ENCODE measurements at places on chromosomes 1 and 21.
A peak's percentile ranks its signal among the peaks of the same experiment; 100 is the strongest.

GRCh38 chr1:64062529-64062928 is 140.9 kb upstream of the UBE2U start:
- no peak for DNase-seq

DNA sequence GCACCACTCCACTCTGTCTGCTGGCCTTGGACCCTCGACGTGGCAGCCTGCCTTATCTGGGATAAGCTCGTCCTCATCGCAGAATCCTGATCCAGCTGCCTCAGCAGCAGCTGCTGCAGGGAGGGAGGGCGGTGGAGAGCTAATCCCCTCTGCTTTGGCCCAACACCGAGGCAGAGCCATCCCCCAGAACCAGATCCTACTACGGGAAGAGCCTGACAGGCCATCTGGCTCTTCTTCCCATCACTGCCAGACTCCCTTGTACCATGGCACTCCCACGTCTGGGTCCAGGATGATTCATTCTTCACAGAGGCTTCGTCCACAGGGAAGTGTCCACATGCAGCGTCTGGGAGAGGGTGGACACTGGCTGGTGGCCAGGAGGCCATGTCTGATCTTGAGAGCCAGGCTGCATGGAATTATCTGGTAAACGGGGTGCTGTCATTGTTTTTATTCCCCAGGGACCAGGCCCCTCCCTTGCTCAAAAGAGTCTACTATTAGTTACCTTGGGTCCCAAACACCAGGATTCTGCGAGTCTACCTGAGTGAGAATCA is 14.6 kb upstream of the PKP1 start:
- peak; percentile 57 for DNase-seq

GRCh38 chr1:61186753-61187152 is 104.4 kb downstream of the NFIA start:
- DNase-seq = no peak

DNA sequence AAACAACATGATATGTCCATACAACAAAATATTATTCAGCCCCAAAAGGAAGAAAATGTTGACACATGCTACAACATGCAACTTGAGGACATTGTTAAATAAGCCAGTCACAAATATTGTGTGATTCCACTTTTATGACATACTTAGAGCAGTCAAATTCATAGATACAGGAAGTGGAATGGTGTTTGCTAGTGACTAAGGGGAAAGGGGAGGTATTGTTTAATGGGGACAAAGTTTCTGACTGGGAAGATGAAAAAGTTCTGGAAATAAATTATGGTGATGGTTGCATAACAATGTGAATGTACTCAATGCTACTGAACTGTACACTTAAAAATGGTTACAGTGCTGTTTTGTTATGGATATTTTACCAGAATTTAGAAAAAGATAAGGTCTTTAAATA is 77.7 kb downstream of the RHOU start:
- DNase-seq = no peak

DNA sequence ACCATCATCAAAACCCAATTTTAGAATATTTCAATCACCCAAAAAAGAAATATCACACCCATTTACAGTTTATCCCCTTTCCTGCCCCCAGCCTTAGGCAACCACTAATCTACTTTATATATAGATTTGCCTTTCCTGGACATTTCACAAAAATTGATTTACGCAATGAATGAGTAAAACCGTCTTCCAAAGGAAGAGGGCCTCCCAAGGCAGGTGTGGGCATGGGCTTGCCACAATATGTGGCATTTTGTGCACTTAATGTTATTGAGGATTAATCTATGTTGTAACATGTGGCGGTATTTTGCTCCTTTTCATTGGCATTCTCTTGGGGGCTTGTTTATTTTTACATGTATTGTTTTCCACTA is 11.8 kb upstream of the BMP8B start:
- no peak for DNase-seq

GRCh38 chr1:233613252-233614172 is at the start of gene KCNK1:
Gene KCNK1 (plus strand): TSS chr1:233614106. CDS start chr1:233614172, 66 bp downstream.
- DNase-seq = peak; percentile 91

DNA sequence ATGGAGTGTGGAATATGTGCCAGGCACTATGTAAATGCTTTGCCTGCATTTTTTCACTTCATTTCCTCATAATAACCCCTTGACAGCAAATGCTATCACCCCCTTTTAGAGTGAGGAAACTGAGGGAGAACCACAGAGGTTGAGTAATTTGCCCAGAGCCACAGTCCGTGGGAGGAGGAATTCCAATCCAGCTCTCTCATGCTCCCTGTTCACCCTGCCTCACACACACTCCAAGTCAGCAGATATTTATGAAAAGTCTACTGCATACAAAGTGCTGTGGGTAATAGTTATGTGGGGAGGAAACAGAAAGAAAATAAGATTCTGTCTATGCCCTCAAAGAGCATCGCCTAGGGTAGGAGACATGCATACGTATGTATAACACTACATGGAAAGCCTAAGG is 30.9 kb upstream of the RBM15 start:
- no peak for DNase-seq

DNA sequence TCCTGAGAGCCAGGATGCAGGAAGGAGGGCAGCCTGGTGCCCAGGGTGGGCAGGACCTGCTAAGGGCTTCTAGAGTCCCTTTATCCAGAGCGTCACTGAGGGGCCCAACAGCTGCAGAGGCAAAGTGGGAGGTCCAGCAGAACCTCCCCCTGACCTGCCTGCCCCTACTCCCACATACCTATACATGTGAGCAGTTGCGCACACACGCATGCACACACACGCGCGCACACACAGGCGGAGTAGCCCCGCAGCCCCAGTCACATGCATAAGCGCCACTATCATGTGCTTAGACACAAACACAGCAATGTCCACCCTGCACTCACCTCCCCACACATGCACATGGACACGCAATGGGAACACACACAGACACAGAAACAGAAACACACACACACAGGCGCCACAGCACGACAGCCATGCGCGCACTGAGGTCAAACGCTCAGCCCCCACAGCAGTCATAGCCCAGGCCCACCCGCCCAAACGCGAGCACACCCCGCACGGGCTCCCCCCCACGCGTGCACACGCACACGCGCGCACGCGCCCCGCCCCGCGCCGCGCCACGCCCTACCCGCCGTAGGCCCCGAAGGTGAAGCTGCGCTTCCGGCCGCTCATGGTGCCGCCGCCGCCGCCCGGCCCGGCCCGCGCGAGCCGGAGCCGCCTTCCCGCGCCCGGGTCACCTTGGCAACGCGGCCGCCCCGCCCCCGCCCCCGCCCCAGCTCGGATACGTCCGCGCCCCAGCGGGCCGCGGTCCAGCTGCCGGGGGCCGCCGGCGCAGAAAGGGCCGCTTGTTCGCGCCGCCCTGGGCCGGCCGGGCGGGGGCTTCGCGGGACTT is 17.7 kb downstream of the RAP1GAP start:
- peak; percentile 69 for DNase-seq

- peak; percentile 20 for DNase-seq
These were observed 42.4 kb upstream of the TACSTD2 start for GRCh38 chr1:58619286-58620054.
